ENCODE measurements at places on chromosomes 3 and 15.
A peak's percentile ranks its signal among the peaks of the same experiment; 100 is the strongest.

DNA sequence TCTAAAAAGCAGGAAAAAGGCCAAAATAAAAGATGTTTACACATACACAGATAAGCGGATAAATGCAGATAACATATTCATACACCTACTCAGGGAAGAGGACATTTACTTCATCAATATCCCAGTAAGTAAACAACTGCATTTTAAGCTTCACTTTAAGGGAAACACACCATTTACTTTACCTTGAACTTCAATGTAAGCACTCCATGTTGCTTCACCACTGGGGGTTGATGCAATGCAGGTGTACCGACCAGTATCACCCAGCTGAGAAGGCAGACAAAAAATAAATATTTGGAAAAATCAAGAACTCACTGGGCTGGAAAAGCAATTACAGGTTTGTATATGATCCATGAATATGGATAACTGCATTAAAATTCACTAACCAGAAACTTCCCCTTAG, 1099.5 kb downstream of the ROBO1 start:
- DNase-seq: no peak

- no peak for DNase-seq
Measured at GRCh38 chr3:178567611-178568010, 31.4 kb downstream of the KCNMB2 start.

DNA sequence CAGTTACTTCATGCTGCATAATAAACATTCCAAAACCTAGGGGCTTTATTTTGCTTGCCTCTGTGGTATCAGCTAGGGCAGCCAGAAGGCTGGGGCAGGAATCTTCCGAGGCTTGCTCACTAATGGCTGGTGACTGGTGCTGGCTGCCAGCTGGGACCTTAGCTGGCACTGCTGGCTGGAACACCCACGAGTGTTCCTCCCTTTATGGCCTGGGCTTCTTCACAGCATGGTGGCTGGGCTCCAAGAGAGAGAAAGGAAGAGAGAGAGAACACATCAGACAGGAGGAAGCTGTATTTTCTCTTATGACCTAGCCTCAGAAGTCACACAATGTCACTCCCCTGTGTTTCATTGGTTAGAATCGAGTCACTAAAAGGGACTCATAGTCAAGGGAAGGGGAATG, 23.9 kb upstream of the CDCP1 start:
- DNase-seq: no peak

DNA sequence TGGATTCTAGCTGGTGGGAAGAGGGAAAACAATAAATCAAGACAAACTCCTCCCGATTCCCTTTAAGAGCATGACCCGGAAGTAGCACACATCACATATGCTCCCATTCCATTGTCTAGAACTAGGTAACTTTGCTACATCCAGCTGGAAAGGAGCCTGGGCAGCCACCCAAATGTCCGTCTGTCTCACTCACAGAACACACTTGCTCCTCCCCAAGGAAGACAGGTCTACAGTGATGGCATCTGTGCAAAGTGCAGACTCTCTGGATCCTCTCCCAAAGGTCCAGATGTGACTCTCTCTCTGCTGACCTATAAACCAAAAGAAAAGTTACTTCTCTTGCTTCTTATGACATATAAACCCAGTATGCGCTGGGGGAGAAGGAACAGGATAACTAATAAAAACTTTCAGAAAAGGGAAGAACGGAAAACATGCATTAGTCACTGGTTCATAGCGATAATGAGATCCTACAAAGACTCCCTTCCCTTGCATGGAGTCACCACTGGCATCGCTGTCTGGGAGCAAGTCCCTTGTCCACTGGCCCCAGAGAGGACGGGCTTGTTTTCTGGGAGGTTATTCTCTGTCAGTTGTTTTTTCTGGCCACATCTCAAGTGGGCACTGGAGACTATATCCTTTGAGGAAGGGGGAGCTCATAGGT, 29.8 kb upstream of the EPHB3 start:
- no peak for DNase-seq

DNA sequence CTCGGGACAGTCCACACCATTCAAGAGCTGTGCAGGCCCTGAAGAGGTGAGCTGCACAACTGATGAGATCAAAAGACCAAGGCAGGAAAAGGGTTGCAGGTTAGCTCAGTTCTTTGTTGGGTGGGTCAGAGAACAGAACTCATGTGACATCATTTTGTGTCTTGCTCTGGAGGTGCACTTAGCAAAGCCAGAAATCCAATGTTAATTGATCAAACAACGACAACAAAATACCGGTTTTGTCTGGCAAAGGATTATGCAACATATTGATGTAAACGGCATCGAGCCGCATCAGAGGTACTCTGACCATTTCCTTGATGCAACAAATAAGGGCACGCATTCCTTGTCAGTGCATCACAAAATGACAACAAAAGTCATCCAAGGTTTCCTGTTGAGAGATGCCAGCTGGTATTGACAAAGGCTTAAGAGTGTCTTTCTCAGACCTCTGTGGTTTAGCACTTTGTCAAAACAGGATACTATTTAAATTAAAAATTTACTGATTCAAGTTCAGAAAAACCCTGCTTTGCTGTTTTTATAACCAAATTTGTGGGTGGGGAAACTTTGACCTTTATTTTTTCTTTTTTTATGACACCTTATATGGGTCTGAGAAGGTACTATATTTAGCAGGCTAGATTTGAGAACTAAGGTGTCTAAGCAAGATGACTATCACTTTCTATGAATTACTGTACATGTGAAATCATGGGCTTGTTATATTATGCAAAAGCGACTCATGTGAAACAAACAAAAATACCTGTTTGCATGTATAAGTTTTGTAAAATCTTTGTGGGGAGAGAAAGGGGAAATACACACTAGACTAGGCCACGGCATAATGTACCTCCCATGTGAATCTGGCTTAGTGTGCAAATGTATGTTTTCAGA, 496.1 kb downstream of the FOXP1 start:
- peak; percentile 31 for DNase-seq

All from stimulated activated CD4-positive, alpha-beta T cell treated with anti-CD3 and anti-CD28 coated beads, Interleukin-4, amount 100 ng/mL, for 4 hours (primary cell).